ENCODE measurements at places on chromosomes 4 and X.

GRCh38 chrX:84340968-84341367 is 153.0 kb upstream of the RPS6KA6 start:
- DNase-seq, result peak; percentile 16

GRCh38 chr4:95017305-95018064 is 259.7 kb downstream of the BMPR1B start:
- DNase-seq, result no peak

DNA sequence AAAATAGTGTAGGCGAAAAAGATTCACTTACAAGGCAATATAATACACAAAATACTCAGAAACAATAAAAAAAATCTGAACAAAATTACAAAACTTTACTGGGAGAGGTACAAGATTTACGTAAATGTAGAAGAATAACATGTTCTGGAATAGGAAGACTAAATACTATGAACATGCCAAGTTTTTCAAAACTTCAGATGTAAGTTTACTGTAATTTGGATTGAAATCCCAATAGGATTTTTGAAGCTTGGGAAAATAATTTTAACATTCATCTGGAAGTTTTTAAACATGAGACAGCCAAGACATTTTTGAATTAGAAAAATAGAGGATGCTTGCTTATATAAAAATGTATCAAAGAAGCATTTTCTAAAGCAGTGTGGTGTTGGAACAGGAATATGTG is 30.5 kb upstream of the CT83 start:
- DNase-seq, result no peak

- DNase-seq, result no peak
Measured at GRCh38 chr4:11098461-11098860, 330.2 kb downstream of the HS3ST1 start.

DNA sequence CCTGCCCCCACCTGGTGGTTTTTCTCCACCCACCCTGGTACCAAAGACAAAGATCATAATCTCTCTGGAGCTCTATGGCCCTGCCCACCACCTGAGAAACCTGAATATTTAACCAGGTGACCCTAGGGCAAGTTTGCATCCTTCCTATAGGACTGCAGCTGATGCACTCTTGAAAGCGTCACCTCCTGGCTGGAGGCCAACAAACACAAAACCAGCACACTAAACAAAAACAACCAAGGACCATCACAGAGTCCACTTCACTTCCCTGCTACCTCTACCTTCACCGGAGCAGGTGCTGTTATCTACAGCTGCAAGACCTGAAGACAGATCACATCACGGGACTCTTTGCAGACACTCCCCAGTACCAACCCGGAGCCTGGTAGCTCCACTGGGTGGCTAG is 296.7 kb upstream of the FGF13 start:
- DNase-seq, result no peak
